Epithelial cell of prostate (primary cell): ENCODE measurements at places on chromosomes 12 and 14.
A peak's percentile ranks its signal among the peaks of the same experiment; 100 is the strongest.

GRCh38 chr12:58925751-58926150, 5.4 kb upstream of the LRIG3 start:
- no peak for DNase-seq

- no peak for DNase-seq
These were observed 11.2 kb upstream of the TCP11L2 start for GRCh38 chr12:106291342-106291741.

- DNase-seq: no peak
These were observed 2.8 kb downstream of the TNS2 start for GRCh38 chr12:53052419-53053217.

- no peak for DNase-seq
These were observed 3.6 kb downstream of the PELI2 start for GRCh38 chr14:56121816-56122215.

DNA sequence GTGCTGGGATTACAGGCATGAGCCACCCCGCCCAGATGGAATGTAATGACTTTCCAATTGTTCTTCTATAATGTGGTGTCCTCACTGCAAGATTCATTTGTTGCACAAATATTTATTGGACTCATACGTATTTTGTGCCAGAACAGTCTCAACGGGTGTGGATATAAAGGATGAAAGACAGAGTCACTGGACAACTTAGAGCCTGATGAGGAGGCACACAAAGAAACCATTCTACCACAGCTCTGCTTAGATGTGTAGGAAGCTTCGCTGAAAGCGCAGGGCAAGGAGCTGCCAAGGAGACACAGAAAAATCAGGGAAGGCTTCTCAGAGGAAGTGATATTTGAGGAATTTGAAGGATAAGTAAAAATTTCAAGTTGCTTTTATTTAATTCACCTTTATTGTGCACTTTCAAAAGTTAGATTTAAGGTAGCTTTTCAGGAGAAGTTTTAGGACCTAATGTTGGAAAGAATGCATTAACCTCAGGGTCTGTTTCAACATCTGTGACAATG, 41.6 kb upstream of the STON2 start:
- no peak for DNase-seq

- DNase-seq: no peak
These were observed 82.6 kb downstream of the SCARB1 start for GRCh38 chr12:124780752-124781685.

GRCh38 chr12:11581179-11581755, 68.2 kb upstream of the ETV6 start:
- DNase-seq: peak; percentile 24

DNA sequence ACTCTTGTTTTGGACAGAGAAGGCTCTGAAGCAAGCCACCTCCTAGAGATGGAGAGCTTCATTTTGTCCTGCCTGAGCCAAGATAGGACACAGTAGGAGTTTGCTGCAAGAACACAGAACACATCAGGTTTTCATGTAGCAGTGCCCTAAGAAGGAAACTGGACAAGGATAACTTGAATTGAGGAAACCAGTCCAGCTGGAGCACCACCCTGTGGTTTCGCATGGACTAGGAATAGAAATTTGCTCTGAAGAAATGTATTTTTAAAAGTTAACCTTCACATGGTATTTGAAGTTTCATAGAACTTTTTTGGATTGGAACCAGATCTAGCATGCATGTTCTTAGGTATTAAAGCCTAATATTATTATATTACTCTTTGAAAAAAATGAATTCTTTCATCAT, 68.8 kb downstream of the RERG start:
- DNase-seq: no peak

DNA sequence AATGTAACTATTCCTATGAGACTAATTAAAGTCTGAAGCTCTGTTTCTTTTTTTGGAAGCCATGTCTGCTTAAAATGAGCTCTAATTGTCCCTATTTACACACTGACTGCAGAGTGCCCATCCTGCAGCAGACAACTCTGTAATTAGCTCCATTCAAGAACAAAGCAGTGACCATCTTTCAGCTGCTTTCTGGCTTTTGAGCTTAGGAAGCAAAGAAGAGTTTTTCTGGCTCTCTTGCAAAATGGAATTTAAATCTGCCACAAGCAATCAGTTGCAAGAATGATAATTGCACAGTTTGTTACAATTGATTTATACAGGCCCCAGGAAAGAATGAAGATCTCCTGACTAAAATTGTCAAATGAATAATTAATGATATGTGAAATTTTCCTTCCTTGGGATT, 83.4 kb downstream of the GAS2L3 start:
- no peak for DNase-seq

GRCh38 chr12:82740-83139, 16.2 kb downstream of the IQSEC3 start:
- no peak for DNase-seq

DNA sequence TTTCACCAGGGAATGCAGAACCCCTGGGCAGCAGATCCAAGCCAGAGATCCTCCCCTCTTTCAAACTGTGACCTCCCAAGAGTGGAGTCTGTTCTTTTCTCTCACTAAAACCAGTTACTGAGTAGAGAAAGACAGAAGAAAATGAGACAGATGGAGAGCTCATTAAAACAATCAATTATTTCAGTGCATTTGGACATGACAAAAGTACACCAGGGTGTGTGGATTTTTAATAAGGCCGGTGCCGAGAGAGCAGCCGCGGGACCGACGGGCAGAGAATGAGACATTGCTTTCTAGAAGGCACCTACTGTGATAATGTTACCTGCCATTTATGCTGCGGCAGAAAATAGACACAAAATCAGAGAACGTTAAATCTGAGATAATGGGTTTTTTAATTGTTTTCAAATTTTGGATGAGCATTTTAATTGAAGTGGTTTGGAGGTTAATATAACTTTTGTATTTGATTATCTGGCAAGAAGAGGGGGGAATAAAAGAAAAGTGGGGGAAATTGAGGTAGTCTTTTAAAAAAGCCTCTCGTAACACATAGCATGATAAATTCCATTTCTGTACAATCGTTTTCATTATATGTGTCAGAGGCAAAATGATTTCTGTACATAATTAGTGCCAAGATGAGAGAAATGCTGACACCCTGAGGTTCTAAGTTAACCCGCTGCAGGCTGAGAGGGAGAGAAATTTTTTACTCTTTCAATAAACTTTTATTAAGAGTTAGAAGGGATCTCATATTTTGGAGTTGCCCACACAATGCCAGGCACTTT, 70.8 kb downstream of the HSPB8 start:
- DNase-seq: no peak

DNA sequence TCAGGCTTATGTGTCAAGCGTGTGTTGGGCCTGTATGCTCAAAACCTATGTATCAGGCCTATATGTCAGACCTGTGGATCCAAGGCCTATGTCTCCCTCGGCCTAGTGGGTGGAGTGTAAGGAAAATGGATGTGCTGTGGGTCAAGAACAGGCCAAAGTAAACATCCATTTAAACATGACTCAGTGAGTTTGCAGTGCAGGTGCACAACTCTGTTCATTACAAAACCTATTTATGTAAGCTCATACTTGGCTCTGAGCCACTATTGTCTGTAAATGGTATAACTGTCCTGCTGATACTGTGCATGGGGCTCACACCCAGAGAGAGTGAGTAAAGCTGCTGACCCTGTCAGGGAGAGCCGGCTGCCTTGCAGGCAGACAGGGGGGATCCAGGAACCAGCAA, 249.7 kb upstream of the AVPR1A start:
- peak; percentile 72 for DNase-seq

DNA sequence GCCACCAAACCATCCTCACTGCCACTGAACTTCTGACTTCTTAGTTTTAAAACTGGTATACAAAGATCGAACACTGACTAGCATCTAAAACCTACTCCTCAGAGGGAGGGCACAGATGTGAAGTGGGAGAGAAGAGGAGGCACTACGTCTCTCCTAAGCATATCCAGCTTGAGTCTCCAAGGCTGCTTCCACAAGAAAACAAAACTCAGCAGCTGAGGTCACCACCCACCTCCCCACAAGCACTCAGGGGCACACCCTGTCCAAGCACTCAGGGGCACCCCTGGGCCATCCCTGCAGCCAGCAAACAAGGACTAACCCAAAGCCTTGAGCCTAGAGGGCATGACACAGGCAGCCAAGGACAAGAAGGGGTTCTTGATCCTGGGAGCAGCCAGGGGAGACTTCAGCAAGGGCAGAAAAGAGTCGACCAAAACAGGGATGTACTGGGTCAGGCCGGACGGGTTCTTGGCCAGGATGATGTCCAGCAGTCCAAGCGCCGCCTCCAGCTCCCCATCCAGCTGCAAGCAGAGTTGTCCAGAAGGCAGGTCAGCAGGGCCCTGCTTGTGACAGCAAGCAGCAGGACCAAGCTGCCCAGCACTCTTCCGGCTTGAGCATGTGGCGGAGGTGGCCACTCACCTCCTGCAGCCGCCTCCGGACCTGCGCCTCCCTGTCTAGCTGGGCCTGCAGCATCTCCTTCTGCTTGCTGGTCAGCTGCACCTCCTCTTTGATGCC, 34.8 kb downstream of the GCN1 start:
- DNase-seq: no peak

DNA sequence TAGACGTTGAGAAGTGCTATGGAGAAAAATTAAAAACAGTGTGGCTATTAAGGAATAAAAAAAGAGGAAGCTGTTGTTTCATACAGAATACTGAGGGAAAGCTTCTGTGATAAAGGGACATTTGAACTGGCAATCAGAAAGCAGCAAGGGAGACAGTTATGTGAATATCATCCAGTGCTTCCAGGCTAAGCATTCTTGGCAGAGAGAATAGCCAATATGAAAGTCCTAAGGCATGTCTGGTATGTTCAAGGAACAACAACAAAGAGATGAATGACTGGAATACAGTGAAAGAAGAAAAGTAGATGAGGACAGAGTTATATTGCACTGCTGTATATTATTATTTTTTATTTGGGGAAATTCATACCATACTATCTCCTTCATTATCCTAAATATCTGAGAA, 23.9 kb downstream of the SCAF11 start:
- no peak for DNase-seq

GRCh38 chr12:67270622-67271021, 1.5 kb downstream of the CAND1 start:
- no peak for DNase-seq

GRCh38 chr14:36478782-36479181, 41.2 kb downstream of the NKX2-1 start:
- DNase-seq: peak; percentile 88

DNA sequence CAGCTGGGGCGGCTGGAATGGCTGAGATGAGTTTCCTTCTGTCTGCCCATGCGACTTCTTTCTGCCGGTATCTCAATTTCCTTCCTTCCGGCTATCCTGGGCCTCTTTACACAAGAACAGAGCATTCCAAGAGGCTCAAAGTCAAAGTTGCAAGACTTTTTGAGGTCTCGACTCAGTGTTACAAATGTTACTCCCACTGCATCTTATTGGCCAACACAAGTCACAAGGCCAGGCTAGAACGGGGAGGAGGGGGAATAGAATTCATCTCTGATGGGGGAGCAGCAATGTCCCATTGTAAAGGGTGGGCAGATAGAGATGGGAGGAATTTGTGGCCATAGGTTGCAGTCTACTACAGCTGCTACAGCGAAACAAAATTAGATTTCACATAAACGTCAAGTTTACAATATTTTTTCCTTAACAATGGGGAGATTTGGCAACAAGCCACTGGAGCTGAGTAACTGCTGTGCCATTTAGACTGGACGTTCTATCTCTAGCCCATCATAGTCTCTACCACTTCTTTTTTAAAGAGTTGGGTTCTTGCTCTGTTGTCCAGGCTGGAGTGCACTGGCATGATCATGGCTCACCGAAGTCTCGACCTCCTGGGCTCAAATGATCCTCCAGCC, 9.5 kb upstream of the NYNRIN start:
- DNase-seq: no peak

GRCh38 chr12:113456761-113457160, 14.9 kb downstream of the LHX5 start:
- DNase-seq: no peak

DNA sequence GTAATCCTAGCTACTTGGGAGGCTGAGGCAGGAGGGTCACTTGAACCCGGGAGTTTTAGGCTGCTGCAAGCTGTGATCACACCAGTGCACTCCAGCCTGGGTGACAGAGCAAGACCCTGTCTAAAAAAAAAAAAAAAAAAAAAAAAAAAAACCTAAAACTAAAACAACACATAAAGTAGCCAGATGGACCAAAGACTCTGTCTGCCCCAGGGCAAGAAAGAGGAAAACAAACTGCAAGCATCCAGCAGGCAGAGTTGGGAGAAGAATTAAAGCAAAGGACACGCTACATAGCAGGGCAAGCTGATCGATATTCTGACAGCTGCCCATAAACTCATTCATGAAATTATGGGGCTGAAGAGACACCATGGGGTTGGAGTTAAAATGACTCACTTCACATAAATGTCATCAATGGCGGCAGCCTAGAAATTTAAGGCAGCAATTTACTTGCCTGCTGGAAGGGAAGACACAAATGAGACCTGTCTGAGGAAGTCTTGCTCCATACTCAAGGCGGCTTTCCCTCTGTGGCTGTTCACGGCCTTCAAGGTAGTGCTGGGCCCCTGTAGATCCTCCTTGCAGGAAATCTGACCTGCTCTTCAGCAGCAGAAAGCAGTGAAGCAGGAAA, 259.1 kb upstream of the FKBP4 start:
- no peak for DNase-seq

DNA sequence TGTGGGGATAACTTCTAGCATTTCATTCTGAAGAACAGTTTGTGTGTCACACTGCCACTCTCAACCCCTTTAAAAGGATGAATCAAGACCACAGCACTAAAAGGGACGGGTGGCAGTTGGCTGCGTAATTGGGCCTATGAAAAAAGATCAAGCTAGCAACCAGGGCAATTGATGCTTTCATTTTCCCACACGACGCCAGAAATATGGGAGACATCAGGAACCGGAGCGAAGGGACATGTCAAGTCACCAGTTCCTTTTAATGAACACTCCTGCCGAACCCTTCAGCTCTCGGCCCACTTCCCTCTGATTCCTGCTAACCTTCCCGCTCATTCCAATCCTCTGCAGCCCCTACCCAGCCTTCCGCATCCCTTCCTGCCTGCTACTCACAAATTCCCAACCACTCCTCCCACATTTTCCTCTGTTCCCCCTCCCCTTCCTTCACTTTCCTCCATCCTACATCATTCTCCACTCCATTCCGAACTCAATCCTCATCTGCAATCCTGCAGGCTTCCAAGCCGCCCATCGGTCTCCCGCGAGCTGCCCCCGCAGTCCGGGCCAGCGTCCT, 753 bp downstream of the CSRNP2 start:
- DNase-seq: no peak

DNA sequence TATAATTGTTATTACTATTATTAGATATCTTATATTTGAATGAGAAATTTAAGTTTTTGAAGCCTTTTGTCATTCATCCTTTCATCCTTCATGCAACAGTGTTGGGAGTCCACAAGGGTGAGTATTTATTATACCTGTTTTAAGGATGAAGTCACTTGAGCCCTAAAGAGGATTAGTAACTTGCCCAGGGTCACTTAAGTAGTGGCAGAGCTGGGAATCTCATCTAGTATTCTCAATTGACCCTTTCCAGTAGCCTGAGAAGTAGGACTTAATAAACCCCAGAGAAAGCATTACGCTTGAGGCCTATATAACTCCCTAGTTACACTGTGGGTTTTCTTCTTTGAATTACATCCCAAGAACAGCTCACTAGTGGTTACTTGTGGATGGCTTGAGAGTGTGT, 119.8 kb downstream of the SRGAP1 start:
- no peak for DNase-seq

- DNase-seq: no peak
These were observed 22.4 kb downstream of the PXN start for GRCh38 chr12:120242971-120243699.
